Tibial artery (tissue), 4 donors: ENCODE measurements at places on chromosomes 2 and 18.
A peak's percentile ranks its signal among the peaks of the same experiment; 100 is the strongest.

GRCh38 chr2:18178736-18179349 is 300.4 kb downstream of the KCNS3 start:
- no peak for DNase-seq

GRCh38 chr2:237073552-237073951 is 12.1 kb upstream of the COPS8 start:
- no peak for DNase-seq

- DNase-seq: no peak
Measured at GRCh38 chr2:216546641-216547403, 48.2 kb downstream of the RPL37A start.

DNA sequence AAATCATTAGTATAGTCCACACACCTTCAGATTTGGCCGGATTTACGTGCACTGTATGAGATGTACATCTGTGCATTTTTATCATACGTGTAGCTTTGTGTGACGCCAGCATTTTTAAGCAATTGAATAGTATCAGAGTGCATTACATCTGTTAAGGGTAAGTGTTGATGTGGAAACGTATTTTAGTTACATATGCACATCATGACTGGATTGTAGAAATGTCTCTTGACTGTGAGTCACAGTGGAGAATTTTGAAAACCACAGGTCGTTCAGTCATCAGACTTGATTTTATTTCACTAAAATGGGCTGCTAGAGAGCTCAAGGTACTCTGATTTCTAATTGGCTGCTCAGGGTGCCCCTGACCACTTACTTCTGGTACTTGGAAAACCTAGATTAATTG is 5.4 kb upstream of the GPBAR1 start:
- DNase-seq: no peak

DNA sequence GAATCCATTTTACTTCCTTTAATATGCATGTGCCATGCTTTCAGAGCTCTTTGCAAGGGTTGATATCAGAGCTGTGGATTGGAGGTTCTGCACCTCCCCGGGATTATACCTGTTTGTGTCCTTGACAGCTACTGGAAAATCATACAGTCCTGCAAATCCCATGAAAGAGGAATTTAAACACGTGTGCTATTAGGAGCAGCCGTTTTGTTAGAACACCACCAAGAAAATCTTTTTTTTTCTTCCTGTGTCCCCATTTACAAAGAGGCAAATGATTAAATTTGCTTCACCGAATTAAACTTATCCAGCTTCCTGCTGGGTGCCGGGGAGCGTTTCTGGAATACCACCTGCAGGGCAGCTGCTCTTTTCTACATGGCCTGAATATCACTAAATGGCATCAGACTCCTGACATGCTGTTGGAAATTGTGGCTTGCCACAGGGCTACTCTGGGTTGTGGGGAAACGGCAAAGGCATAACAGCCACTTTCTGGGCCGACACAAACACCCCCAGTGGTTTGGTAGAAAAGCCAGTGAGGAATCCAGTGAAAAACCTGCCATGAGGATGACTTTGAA is 23.4 kb upstream of the SOX11 start:
- no peak for DNase-seq

DNA sequence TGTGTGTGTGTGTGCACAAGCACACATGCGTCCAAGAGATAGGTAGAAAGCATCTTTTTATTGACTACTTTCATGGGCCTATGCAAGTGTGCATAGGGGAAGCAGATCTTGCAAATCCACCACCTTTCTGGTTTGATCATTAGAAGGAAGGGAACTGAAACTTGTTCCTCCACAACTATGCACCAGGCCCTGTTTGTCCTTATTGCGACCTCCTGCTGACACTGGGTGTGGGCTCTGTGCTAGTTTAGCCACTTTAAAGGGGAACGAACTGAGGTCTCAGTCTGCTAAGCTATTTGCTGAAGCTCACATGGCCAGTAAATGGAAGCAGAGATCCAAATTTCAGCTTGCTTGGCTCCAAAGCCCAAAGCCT is 32.1 kb upstream of the INSIG2 start:
- DNase-seq: peak; percentile 46

- peak; percentile 31 for DNase-seq
Measured at GRCh38 chr2:215657844-215658243, 222.0 kb upstream of the FN1 start.

DNA sequence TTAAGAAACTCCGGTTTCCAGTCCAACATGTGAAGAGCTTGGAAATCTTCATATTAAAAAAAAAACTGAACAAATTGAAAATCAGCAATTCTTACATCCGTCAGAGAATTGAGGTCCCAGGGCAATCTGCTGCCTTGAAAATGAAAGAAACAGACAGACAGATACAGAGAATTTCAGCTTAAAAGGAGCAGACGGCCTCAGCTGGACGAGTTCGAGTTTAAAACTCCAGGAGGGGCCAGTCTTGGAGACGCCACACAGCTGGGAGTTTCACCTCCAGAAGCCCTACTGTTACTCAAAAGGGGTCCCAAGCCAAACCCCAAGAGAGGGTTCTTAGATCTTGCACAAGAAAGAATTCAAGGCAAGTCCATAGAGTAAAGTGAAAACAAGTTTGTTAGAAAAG is 226.5 kb upstream of the ARL4C start:
- no peak for DNase-seq

- no peak for DNase-seq
Measured at GRCh38 chr18:13576598-13576997, 149.8 kb downstream of the FAM210A start.

DNA sequence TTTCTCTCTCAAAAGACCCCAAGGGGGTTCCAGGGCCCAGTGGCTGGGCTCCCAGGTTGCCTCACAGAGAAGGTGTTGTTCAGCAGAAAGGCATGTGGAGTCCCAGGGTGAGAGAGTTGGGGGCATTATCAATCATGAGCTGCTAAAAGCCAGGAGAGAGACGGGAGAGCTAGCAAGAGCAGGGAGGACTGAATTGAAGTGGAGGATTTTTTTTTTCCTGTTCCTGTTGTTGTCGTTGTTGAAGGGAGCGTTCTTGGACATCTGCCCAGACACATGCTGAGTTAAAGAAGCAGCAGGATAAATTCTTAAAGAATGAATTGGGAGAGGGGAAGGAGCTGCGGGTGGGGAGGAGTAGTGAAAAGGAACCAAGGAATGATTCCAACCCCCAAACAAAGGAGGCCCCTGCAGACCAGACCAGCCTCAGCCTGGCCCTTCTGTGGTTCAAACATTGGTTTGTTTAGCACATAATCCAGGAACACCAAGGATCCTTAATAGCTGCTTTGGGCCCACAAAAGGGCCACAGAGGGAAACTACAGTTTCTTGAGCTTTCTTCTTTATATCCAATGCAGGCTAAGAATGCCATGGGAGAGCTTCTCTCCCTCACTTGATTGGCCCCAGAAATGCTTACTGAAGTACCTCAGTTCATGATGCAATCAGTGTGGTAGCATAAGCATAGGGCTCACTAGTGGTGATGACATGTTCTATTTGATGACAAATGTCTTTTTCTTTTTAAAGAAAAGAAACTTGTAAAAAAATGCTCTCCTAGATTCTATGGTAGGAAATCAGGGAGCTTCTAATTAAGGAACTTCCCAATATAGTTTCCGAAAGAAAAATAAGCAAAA is 146.0 kb downstream of the SETBP1 start:
- peak; percentile 89 for DNase-seq

- DNase-seq: no peak
Measured at GRCh38 chr2:84816426-84817026, 64.4 kb downstream of the TRABD2A start.

DNA sequence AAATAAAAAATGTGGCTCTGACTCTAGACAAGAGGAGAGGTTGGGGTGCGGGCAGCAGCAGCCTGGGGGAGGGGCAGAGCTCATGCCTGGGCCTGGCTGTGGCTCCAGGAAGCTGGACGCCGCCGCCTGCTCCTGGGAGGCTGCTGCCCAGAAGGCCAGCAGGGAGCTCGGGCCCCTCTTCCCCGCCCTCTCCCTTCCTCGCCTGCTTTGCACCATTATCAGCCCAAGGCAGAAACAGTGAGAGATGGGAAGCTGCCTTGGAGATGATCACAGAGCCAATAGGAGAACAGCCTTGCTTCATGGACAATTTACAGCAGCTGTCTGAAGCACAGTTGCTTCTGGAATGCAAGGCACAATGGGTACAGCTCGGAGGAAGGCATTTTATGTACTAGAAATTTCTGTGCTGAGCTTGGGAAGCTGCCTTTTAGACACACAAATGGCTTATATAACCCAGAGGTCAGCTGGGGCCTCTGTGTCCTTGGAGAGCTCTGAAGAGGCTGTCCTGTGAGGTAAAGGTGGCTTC is 55.3 kb upstream of the AFF3 start:
- DNase-seq: peak; percentile 87

DNA sequence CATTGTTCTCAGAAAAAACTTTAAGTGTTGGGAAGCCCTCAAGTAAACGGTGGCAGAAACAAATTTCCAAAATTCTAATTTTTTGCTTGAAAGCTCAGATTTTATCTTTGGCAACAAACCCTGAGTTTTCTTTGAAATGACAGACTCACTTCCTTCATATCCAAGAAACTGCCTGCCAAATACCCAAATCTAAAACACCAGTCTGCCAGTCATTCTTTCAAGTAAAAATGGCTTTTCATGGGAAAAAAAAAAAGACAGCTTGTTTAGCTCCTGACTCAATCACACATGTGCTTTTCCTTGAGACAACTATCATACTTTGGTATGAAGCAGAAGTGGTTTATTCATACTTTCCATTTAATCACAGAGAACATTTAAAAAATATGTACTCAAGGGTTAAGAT is 40.6 kb upstream of the CSRNP3 start:
- no peak for DNase-seq

GRCh38 chr2:178115271-178115670 is 3.0 kb downstream of the RBM45 start:
- DNase-seq: no peak

DNA sequence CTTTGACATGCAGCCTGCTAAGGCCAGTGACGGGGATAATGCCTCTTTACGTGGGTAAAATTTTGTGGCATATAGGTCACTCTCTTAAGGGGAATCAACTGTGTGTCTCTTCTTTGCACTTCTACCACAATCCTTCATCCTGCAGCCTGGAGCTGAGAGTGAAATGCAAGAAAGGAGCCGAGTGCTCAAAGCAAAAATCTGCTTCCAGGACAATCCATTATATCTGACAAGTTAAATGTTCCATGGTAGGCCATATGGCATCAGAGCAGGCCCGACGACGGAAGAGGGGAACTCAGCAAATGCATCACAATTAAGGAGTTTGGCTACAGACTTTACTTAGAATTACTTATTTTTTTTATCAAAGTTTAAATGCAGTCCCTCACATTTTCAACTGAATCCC is 171.2 kb downstream of the TCF4 start:
- no peak for DNase-seq

- DNase-seq: no peak
Measured at GRCh38 chr2:187407407-187408084, 40.5 kb downstream of the CALCRL start.

DNA sequence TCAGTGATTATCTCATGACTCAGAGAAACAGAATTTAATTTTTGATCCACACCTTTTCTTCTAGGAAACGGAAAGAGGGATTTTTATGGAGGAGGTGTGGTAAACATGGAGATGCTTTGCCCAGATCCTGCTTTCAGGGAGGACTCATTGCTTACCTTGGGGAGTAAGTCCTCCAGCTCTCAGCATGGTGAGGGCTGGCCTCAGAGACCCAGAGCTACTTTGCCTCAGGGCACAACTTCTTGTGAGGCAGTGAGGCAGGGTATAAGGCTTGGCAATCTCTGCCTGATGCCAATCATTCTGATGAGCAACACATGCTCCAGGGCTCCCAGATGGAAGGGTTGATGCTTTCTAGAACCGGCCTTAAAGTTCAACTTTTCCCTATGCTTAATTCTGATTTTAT is 189.9 kb upstream of the DCC start:
- no peak for DNase-seq

DNA sequence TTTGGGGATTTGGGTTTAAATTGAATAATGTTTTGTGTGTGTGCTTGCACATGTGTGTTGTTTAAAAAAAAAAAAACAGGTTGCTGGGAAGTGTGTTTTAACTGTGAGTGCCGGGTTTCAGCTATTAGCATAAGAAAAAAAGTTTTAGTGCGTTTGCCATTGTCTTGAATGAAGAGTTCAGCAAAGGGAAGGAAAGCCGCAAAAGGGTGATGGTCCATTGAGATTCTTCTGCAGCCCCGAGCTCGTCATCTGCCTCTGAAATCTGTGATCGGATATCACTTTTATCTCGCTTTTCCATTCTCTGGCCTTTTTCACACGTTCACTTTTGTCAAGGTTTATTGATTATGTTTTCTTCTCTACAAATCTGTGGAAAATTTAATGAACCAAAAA is 4.7 kb downstream of the GLI2 start:
- DNase-seq: no peak

DNA sequence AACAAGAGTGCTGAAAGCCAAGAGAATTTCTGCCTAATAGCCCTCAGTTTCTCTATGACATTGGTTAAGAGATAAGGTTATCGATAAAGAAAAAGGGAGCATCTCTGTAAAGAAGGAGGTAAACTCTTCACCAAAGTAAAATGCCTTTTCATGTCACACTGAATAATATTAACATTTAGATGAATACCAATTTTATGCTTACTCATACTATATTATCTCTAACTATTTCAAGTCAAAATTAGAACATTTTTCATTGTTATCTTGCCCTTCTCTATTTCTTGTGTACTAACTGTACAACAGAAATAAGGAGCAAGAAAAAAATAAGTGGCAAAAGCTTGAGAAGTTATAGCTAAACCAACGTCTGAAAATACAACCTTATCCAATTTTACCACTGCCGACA is 127.5 kb downstream of the EXOC6B start:
- DNase-seq: no peak

- no peak for DNase-seq
Measured at GRCh38 chr2:149438330-149438960, 108.1 kb downstream of the LYPD6 start.

GRCh38 chr2:38398739-38399138 is 21.7 kb upstream of the ATL2 start:
- DNase-seq: no peak

DNA sequence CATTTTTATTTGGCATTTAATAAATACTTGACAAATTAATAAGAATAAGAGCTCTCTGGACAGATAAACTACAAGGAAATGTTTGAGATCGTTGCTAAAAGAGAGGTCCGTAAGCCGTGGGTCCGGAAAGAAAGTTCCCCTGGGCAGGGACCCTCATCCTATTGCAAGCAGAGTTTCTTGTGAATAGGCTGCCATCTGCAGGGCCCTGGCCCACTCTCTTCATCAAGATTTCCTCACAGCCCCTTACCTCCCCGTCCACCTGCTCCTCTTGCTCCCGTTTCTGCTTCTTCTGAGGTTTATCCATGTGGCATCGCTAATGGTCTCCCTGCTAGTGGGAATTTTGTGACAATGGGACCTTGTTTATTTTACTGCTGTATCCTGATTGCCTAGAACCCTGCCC is 30.1 kb upstream of the MC5R start:
- no peak for DNase-seq

DNA sequence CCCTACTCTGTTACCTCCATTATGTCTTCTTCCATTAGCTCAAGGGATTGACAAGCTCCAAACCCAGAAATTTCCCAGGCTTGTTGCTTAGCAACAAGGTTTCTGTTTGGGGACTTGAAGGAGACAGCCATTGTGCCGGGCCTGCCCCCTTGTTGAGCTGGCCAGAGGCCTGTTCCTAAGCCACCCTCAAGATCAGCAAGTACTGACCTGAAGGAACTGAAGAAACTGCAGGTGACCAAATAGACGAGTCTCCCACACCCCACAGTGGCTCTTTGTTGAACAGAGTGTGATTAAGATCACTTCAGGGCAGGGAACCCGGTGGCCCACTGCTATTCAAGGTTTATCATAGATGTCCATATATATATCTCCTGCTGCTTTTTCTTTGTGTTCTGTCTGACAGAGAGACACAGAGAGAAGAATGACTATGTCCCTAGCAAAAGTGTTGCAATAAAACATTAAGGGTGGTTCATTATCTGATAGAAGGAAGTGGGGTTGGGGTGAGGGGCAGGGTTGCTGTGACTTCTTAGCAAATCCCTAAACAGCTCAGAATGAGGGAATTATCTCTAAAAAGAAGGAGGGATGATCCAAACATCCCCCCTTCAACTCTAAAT is 69.2 kb downstream of the RNF144A start:
- DNase-seq: no peak
